NCI-H2081 (cell line): ENCODE measurements at places on chromosomes 12 and 14.

- no peak for DNase-seq
Measured at GRCh38 chr14:34568803-34569202, 29.3 kb upstream of the EAPP start.

DNA sequence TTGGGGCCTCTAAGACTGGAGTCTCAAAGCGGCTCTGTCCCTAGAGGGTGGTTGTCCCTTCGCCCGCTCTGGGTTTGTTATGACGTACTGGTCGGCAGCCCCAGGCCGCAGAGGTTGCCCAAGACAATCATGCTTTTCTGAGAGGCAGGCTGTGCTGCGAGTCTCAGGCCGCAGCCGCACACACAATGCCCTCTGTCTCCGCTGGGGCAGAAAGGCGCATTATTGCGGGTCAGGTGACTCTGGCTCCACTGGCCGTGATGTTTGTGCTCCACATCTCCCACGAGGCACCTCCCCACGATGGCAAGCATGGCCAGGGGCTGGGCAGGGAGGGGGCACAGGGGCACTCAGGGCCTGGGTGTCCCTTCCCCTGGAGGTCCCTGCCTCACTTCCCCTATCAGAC is 21.0 kb upstream of the PLEKHG3 start:
- no peak for DNase-seq

DNA sequence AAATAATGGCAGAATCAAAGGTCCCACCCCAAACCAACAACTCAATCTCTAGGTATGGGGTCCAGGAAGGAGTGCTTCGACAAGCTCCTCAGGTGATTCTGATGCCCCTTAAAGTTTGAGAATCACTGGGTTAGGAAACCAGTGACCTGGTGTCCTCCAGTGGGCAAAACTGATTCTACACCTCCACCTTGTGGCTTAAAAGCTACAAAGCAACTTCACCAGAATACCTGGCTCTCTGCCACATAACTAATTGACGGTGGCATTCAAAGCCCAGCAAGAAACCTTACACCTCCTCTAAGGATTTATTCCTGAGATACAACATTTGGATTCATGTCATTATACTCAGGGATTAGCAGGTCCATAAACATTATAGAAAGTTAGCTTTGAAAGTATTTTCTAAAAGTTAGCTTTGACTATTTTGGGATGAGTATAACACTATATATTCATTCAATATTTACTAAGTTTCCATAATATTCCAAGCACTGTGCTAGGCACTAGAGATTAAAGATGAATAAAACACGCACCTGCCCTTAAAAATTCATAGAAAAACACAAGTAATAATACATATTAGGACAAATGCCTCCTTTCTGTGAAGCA is 45.4 kb downstream of the DCAF5 start:
- peak; percentile 68 for DNase-seq

DNA sequence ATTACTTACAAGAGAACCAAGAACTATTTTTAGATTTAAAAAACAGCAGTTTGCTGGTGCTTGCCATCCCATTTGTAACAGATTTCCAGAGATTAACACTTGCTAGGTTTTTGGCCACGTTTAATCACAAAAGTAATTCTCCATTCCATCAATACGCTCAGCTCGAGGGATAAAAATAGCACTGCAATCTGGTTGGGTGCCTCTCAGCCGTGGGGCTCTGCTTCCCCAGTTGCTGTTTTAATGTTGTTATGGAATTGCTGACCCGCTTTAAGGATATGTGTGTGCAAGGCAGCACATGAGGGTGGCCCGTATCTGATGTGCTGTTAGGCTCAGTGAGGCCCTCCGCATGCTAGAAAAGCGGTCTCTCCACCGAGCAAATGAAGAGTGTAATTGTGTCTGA is 222.2 kb upstream of the TMEM260 start:
- DNase-seq = no peak

GRCh38 chr14:65838565-65838964 is 426.0 kb downstream of the FUT8 start:
- DNase-seq = no peak

DNA sequence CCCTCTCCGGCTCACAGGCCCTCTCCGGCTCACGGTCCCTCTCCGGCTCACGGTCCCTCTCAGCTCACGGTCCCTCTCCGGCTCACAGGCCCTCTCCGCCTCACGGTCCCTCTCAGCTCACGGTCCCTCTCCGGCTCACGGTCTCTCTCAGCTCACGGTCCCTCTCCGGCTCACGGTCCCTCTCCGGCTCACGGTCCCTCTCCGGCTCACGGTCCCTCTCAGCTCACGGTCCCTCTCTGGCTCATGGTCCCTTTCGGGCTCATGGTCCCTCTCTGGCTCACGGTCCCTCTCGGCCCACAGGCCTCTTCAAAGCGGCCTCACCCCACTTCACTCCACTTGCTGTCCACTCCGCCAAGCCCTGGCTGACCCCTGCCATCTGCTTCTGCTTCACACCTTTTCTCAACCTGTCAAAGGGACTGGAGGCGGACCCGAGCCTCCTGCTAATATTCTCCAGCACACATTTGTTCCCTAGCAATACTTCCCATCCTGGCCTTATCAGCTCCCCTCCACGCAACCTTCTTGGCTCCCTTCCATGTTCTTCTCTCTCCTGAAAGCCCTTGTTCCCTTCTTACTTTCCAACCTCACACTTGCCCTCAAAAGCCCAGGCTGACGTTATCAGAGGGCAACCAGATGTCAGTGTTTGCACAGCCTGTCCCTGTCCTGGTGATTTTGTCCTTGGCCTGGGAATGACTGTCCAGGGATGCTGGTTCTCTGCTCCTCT is 176.7 kb downstream of the CALM1 start:
- no peak for DNase-seq

DNA sequence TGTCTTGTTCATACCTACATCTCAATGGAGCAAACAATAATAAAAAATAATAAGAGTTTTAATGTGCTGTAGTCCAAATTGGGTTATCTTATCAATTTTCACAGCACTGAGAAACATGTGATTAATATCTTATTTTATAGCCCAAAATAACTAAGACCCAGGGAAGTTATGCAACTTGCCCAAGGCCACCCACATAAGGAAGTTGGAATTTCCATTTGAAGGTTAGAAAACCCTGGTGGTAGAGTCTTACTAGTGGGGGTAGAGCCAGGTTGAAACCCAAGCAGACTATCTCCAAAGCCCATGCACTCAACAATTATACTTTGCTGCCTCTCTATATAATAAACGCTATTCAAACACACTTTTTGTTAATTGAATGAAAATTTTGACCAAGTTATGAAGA is 270.0 kb upstream of the CAND1 start:
- DNase-seq = no peak

DNA sequence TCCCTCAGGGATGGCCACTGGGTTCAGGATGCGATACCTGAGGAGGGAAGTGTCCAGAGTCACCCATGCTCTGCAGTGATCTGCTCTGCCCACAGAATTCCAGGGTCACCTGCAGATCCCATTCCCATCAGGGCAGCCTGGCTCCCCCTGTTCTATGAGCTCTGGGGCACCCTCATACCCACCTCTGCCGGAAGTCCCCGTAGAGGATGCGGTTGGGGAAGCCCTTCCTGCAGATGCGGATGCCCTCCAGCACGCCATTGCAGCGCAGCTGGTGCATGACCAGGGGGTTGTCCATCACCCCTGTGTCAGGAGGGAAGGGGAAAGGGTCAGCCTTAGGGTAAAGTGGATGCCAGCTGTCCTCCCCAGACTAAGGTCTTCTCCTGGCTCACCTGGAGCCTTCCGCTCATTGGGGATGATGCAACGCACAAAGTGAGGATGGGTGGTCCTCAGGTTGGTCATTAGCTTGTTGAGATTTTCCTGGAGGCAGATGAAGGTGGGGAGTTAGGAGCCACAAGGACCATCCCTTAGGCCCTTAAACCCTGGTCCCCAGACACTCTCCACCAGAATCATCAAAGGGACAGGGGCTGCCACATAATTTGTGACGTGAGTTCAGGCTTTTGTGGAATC is 11.2 kb downstream of the MYH6 start:
- DNase-seq = no peak

DNA sequence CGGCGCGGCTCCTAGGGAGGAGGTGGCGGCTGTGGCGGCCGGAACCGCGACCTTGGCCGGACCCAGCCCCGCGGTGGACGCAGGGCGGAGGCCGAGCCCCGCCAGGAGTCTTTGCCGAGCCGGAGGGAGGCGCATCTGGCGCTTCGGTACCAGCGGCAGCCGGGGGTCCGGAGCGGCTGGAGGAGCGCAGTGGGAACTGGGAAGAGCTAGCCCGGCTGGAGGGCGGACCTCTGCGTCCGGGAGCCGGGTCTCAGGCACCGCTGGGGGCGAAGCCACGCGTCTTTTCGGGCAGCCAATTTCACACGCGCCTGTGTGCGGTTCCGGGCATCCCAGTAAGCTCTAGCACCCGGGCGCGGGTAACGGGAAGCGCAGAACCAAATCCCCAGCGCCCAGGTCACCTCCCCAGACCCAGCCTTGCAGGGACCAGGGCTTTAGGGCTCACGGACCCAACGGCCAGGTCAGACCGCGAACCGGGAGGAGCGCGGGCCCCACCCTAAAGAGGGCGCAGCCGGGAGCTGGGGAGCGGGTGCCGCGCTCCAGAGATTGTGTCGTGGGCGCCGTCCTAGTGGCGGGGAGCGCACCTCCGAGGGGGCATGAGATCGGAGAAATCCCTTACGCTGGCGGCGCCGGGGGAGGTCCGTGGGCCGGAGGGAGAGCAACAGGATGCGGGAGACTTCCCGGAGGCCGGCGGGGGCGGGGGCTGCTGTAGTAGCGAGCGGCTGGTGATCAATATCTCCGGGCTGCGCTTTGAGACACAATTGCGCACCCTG is 89.4 kb downstream of the GALNT8 start:
- DNase-seq = no peak

DNA sequence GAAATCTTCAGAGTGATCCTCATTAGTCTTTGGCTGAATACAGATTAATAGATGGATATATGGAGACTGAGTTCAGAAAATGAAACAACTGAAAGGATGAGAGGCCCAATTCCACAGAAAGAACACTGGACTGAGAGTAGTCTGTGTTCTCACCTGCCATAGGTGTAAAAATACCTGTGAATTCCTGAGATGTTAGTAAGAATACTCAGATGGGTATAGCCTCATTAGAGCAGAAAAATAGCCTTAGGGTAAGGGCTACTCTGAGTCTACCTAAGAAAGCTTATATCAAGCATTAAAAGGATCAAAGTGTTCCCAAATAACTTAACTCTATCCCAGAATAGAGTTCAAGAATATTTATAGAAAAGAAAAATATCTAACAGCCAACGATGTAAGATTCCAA is 1510.3 kb upstream of the SEL1L start:
- DNase-seq = no peak

GRCh38 chr12:104712477-104712876 is 245.6 kb downstream of the SLC41A2 start:
- no peak for DNase-seq

GRCh38 chr14:74571901-74572725 is 39.9 kb downstream of the LTBP2 start:
- no peak for DNase-seq

- no peak for DNase-seq
Measured at GRCh38 chr12:109557805-109558204, 15.5 kb downstream of the MMAB start.

- DNase-seq = no peak
Measured at GRCh38 chr14:102927346-102927877, 4.9 kb downstream of the AMN start.

GRCh38 chr12:45336762-45337596 is 121.1 kb downstream of the ANO6 start:
- peak; percentile 4 for DNase-seq

DNA sequence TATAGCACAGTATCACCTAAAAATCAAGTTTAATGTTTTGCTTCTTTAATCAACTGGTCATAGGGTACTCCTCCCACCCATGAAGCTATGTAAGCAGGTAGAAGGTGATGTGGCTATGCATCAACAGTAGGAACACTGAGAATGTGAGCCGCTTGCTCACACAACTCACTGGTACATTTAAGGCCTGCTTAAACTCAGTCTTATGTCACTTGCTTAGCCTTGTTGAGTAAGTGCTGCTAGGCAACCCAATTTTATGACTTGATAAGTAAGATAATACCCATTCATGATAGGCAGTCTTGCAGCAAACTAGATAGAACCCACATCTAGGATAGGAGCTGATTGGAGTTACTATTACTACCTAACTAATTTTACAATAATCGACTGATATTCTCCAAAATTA is 70.0 kb upstream of the BMP4 start:
- DNase-seq = no peak

GRCh38 chr12:116910645-116911451 is at the start of gene FBXW8:
FBXW8 (plus strand) TSS chr12:116910950; CDS start chr12:116911038, 88 bp downstream.
- peak; percentile 60 for DNase-seq

GRCh38 chr12:53456654-53457366 is 4.9 kb downstream of the PCBP2 start:
- DNase-seq = no peak

DNA sequence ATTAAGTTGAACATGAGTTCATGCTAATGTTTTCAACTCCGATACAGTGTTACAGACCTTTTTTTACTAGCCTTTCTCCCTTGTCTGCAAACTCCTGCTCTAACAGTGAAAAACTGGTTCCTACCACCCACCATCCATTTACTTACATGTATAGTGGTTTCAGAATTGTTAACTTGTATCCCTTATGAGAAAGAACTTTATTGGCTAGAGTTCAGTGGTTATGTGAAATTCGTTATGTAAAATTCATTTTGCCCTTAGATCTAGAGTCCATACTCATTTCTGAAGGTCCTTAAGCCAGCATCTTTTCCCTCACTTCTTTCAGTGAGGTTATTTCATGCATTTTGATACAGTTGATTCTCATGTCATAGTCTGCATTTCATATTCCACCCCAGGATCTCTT is 51.0 kb downstream of the PRKCH start:
- DNase-seq = no peak

GRCh38 chr14:55000381-55000780 is 26.5 kb downstream of the WDHD1 start:
- no peak for DNase-seq

- DNase-seq = no peak
Measured at GRCh38 chr12:65526311-65526710, 247.8 kb downstream of the MSRB3 start.

DNA sequence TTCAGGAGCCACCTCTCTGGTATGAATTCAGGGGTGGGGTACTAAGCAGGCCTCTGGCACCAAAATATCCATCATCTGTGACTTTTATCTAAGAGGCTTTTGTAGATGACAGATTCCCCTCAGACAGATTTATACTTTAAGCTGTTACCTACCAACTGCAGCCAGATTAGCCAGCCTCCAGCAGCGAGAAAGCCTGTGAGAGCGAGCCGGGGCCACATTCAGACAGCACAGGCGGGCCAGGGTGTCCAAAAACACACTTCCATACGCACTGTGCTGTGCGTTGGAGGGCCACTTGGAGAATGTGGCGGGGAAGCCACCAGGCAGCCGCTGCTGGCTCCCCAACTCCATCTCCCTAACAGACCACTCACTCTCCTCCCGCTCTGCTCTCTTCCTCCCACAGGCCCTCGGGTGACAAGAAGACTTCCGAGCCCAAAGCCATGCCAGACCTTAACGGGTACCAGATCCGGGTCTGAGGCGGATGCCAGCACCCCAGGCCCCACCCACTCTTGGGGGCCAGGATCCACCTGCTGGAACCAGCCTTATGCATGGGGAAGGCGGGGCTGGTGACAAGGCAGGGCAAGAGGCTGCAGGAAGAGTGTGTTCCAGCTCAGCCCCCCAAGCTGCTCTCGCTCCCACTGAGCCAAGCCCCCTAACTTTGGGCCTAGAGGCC is 17.4 kb downstream of the VASH1 start:
- no peak for DNase-seq
